ENCODE measurements at places on chromosomes 13 and 19. TPM values are rescaled to one million over a fixed set of nuclear protein-coding genes. Genes with fewer than 3 reads are reported as not detected.

DNA sequence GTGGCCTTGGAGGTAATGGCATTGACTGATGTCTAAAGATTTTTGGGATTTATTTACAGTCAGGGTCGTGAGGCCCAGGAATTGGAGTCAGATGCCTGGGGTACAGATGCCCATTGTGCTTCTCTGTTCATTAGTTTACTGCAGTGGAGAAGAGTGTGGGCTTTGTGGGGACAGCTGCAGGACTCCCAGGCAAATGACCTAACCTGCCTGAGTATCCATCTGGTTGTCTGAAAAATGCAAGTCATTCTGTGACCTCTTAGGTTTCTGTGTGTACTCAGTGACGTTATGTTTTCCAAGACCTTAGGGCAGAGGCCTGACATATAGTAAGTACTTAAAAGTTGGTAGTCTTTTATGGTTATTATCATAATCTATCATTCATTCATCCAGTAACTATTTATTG is 60.5 kb downstream of the SPATA13 start:
- DNase-seq: no peak

DNA sequence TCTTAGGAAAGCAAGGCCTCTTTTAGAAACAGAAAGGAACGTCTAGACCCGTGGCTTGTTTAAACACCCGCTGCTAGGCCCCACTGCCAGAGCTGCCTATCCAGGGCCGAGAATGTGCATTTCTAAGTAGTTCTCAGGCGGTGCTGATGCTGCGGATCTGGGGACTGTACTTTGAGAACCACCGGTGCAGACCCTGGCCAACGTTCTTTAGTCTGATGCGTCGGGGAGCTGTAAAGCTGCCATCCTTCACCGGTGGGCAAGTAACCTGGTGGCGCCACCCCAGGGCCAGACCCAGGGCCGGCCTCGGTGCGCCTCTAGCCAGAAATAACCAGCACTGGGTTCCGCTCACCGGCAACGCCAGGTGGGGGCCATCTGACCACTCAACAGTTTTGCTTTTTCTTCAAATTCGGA is 47.1 kb downstream of the TGDS start:
- DNase-seq: no peak

GRCh38 chr13:23086968-23087623 is 93.7 kb upstream of the SGCG start:
- DNase-seq: no peak

GRCh38 chr19:41480336-41480735 is 37.4 kb downstream of the ERICH4 start:
- DNase-seq: no peak

GRCh38 chr13:64718116-64718515 is 2512.0 kb downstream of the PCDH9 start:
- no peak for DNase-seq

GRCh38 chr19:46787040-46787330 is 1.4 kb downstream of the SLC1A5 start:
- no peak for DNase-seq

The SIGLEC12 gene
- polyA plus RNA-seq: 0.38 TPM

Data from renal cortex interstitium (tissue), 15 donors.